Smooth muscle cell of trachea (primary cell): ENCODE measurements at places on chromosomes 6 and 20. TPM values are rescaled to one million over a fixed set of nuclear protein-coding genes. Genes with fewer than 3 reads are reported as not detected.

MLN gene
- not detected in 2 replicates for total RNA-seq

RIMS4 gene
- under 0.01 and 0.17 TPM in 2 replicates for total RNA-seq

COL21A1 gene
- 4.6 and 17.6 TPM in 2 replicates for total RNA-seq

TNFRSF6B gene
- total RNA-seq: 24.3 and 66.5 TPM in 2 replicates

TBXT gene
- not detected in 2 replicates for total RNA-seq

RNF217 gene
- total RNA-seq: 10.9 and 14.0 TPM in 2 replicates
